Fibroblast of mammary gland (primary cell): ENCODE measurements at places on chromosomes 2 and 18.

DNA sequence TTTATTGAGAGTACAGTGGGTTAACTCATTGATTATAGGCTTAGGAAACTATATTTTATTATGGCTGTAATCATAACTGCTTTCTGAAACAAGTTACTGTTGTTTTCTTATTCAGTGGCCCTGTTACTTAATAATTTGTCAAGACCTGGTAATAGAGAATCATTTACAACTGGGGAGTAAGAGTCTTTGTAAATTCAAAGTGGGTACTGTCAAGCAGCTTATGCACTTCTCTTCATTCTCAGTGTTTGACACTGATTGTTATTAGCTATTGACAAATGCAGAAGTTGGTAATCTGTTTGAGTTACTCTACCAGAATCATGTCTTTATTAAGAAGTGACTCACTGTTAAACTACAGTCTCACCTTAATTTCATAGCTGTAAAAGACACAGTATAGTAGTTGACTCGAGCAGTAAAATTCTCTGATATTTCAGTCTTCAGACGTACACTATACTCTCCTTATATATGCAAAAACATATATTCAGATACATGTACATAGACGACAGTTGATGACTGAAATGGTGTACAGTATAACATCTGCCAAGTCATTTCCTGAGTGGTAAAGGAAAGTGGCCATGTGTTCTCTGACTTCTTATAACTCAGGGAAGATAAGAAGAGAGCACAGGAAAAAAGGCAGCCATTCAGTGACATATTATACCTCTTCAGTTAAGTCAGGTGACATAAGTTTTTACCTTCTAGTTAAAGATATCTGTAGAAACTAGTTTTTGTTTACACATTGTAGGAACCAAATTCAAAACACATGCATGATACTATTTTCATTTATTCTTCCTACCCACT is 36.0 kb upstream of the TTC27 start:
- DNase-seq = peak; percentile 12

DNA sequence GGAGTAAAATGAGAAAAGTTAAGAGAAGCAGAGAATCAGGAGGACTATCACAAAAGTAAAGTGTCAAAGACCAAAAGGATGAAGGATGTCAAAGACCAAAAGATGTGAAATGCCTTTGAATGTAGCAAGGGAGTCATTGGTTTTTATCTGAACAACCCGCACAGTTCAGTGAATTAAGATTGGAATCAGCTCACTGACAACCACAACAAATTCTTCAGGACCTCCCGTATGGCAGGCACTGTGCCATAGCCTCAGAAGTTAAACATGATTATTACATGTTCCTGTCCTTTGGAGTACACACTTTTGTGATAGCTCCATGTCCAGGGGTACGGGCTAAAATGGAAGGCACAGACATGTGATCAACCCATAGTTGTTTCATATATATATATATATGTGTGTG is 5.0 kb upstream of the TXNL1 start:
- no peak for DNase-seq

GRCh38 chr2:181120625-181121024 is 140.2 kb downstream of the UBE2E3 start:
- no peak for DNase-seq

GRCh38 chr2:72561621-72562318 is 264.1 kb downstream of the EXOC6B start:
- DNase-seq = peak; percentile 27

DNA sequence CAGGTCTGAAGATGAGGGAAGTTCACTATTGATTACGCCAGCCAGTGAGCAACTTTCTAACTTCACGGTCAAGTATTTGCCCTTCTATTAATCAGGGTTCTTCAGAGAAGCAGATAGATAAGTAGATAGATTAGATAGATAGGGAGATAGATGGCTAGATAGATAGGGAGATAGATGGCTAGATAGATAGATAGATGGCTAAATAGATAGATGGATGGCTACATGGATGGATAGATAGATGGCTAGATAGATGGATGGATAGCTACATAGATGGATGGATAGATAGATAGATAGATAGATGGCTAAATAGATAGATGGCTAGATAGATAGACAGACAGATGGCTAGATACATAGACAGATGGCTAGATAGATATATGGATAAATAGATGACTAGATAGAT is 4.8 kb upstream of the INPP5D start:
- no peak for DNase-seq

DNA sequence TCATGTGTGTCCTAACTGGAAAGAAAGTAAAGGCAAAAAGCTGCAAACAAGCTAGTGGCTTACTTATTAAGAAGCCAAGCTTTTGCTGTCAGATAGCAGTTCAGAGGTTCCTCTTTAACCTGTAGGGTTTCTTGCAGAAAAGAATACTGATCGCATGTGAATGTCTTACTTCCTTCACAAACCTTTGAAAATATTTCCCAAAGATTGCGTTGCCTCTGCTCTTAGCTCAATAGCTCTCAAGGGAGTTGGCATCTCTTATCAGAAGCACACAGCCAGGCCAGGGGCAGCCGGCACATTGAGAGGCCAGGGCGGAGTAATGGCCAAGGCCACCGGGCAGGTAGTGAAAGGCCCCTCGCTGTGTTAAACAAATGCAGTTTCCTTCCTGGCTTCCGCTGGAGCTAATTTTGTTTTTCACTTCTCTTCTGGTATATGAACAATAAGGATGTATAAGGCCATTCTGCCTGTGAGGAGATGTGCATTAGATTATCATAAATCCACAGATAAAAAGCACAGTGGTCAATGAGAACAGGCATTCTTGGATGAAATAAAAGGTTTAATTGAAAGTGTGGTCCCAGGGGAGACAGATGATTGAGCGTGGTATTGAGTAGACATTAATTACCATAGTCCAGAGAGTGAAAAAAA is 542.4 kb upstream of the NRP2 start:
- DNase-seq = no peak

- DNase-seq = no peak
These were observed 180.6 kb downstream of the ZNF521 start for GRCh38 chr18:25171334-25171733.

DNA sequence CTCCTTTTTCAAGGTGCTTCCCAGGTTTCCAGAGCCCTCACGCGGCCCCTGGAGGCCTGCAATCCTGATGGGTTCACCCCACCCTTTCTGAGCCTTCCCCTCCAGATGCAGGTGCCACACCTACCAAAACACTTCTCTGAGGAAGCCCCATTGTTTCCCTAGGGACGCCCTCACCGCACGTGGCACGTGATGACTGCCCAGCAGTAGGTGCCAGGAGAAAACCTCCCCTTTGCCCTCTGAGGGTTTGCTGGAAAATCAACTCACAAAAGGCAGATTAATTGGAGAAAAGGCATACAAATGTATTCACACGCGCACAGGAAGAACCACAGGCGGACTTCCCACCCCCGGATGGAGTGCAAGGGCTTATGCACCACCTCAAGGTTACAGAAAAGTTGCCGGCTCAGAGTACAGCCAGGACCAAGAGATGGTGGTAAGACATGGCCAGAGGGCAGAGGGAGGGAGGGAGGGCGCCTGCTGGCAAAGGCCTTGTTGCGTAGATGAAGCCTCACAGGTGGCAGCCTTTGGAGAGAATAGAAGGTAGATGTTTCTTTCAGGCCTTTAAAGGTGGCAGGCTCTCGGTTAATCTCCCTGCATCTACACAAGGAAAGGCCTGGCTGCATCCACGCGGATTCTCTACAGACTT is 269.4 kb upstream of the RAB6C start:
- DNase-seq = no peak

GRCh38 chr2:113822087-113822815 is 65.8 kb upstream of the SLC35F5 start:
- DNase-seq = peak; percentile 7

DNA sequence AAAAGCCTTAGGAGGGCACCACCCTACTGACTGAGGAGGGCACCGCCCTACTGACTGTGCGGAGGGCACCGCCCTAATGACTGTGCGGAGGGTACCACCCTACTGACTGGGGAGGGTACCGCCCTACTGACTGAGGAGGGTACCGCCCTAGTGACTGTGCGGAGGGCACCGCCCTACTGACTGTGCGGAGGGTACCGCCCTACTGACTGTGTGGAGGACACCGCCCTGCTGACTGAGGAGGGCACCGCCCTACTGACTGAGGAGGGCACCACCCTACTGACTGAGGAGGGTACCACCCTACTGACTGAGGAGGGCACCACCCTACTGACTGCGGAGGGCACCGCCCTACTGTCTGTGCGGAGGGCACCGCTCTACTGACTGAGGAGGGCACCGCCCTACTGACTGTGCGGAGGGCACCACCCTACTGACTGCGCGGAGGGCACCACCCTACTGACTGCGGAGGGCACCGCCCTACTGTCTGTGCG is 150.2 kb upstream of the NFATC1 start:
- DNase-seq = peak; percentile 4

DNA sequence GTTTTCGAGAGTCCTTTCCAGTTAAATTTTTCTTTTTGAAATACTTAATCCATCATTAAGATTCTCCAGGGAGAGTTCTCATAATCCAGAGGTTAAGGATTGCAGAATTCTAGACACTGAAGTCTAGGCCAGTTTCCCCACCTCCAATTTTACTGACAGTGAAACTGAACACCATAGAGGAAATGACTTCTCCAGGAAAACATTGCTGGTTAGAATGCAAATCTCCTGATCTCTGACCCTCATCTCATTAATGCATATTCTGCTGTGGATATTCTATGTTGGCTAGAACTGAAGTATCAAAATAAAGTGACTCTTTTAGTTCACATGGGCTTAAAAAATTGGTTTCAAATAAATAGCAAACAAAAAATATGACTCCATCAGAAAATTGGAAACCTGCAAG is 105.8 kb upstream of the UGP2 start:
- peak; percentile 45 for DNase-seq

DNA sequence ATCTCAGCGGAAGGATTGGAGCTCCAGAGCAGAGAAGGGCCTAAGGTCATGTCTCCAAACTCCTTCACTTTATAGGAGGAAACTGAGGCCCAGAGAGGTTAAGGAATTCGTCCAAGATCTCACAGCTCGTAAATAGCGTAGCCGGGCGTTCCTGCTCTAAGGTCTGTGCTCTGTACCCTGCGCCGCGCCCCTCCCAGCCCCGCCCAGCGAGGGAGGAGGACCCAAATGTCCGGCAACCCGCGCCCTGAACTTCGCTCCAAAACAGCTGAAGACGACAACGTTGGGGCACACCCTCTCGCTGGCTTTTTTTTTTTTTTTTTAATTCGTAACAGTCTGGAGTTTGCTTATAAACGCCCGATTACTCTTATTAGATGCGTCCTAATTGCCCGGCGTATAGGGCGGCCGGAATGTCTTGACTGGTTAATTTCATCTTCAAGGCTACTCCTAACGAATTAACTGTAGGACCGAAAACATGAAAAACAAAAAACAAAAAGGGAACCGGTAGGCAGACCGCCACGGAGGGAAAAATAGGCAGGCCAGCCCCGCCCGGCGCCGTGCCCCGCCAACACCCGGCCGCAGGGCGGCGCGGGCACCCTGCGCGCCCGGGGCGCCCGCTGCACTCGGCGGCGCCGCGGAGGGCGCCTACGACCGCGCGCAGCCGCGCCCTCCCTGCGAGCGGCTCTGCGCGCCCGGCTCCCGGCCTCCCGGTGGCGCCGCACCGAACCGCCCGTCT is 928 bp upstream of the FOSL2 start:
- DNase-seq = peak; percentile 90

- no peak for DNase-seq
These were observed 142.1 kb upstream of the LYPD6 start for GRCh38 chr2:149188291-149188690.

GRCh38 chr2:112024231-112024630 is 30.8 kb upstream of the TMEM87B start:
- DNase-seq = no peak

GRCh38 chr2:165203689-165204559 is at the start of gene SCN3A:
Gene SCN3A (minus strand): TSS chr2:165204050. CDS start chr2:165176394, 27,656 bp downstream.
- DNase-seq = peak; percentile 43

DNA sequence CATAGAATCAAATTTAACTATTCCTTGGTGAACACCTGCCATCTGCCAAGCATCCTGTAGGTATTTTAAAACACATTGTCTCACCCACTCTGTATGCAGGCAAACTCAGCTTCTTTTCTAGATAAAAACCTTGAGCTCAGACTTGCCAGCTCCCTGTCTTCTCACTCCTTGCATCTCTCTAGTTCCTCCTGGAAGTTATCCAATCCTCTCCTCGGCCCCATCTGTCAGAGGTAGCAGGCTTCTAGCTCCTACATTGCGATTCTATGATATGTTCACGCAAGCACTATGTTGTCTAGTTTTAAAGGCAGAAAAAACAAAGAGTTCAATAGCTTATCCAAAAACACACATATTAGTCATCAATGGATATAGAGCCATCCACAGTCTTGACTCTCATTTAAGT is 67.0 kb upstream of the APCDD1 start:
- no peak for DNase-seq

DNA sequence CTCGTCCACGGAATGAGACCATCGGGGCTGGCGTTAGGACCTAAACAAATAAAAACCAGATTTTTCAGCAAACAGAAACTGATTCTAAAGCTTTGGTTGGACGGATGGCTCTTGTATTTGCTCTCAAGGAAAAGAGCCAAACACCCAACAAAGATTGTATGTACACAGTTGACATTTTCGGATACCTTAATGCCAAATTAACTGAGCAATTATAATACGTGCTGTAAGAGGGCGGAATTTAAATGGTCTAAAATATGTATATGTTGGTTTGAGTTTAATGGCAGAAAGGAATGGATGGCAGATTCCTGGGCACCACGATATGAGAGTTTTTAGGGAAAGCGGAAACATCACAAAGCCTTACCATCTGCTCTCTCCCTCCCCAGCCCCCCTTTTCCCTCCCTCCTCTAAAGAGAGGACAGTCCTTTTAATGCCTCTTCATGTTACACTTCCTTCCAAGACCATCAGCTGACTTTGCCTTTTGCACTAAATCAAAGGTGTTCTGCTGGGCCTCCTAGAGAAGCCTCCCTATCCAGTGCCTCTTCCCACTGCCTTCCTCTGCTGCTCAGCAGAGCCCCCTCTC is 33.3 kb downstream of the STAT1 start:
- no peak for DNase-seq

DNA sequence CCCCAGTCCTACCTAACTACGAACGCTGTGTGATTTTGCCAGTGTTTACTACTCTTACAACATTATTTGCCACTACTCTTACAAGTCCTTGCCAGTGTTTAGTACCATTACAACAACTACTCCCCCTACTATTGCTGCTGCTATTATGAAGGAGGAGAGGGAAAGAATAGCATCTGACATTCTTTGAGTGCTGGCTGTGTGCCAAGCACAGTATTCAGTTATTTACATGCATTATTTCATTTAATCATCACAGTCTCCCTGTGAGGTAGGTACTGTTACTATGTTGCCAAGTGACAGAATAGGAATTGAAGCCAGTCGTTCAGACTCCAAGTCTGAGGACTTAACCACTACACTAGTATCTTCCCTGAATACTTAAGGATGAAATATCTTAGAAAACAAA is 185.9 kb upstream of the FOSL2 start:
- DNase-seq = no peak

- DNase-seq = peak; percentile 51
These were observed 38.4 kb upstream of the GMCL1 start for GRCh38 chr2:69791045-69791444.

DNA sequence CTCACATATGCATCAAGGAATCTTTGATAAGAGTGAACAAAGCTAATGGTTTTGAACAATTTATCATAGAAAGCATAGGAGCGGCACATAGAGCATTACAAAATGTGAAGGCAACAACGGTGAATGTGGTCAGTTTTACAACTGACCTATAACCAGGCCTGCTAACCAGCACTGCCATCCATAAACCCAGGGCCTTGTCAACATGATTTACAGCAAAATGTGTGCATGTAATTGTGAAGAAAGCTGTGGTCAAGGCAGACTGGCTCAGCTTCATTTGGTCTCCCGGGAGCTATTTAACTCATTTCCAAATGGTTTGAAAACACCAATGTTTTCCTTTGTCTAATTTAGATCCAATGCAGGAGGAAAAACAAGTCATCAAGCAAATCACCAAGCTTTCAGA is 119.8 kb downstream of the DHRS9 start:
- no peak for DNase-seq
